ENCODE measurements at places on chromosomes 1 and 21.

DNA sequence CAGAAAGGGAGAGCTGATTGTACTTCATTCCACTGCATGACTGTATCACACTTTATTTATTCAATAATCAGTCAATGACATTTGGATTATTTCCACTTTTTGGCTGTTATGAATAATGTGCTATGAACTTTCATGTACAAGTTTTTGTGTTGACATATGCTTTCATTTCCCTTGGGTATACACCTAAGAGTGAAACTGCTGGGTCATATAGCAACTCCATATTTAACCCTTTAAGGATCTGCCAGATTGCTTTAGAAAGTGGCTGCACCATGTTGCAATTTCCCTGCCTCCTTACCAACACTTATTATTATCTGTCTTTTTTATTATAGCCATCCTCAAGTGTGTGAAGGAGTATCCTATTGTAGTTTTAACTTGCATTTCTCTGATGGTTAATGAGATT is 108.8 kb upstream of the KCNK1 start:
- DNase-seq = no peak

DNA sequence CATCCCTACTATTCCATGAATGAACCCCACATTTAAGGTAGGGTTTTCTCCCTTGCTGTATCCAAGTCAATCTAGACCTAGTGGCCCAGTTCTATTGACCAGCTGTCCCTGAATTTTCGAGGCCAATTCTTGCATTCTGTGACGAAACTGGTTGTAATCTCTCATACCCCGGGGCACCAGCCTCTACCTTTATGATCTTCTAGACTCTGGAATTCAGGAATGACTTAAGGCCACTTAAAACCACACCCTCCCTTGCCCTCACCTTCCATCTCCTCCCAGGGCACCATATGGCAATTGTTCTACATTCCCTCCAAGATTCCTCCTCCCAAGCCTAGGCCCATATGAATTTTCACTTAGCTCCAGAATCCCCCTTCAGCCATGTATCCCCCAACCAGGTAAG is 48.9 kb downstream of the RHOU start:
- no peak for DNase-seq

GRCh38 chr21:41777951-41778815 is 11.3 kb upstream of the RIPK4 start:
- DNase-seq = no peak

DNA sequence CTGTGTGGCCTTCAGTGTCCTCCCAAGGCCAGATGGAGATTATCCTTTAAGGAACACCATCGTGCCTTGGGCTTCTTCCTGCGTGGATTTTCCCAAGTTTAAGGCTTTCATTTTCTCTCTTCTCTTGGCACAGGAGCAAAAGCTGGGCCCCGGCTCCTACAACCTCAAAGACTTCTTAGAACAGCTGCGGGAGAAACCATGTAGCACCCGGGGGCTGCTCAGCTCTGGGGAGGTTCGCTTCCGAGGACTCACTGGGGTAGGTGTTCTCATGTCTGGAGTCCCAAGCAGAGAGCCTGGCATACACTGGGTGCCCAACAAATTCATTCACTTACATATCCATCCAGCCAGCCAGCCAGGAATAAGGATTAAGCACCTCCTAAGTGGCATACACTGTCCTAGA is 6.6 kb upstream of the TTC22 start:
- DNase-seq = no peak

GRCh38 chr1:20322081-20322824 is 31.6 kb downstream of the VWA5B1 start:
- no peak for DNase-seq

GRCh38 chr1:109425391-109426280 is 612 bp downstream of the PSMA5 start:
- DNase-seq = peak; percentile 42

GRCh38 chr1:218953386-218953785 is 220.3 kb upstream of the LYPLAL1 start:
- no peak for DNase-seq

- no peak for DNase-seq
Measured at GRCh38 chr1:208634346-208635140, 390.4 kb upstream of the PLXNA2 start.

- DNase-seq = no peak
Measured at GRCh38 chr1:54546651-54547401, 1.2 kb upstream of the ACOT11 start.

GRCh38 chr1:1361982-1362423 is 3.6 kb upstream of the MXRA8 start:
- DNase-seq = no peak

- DNase-seq = peak; percentile 24
Measured at GRCh38 chr21:38352536-38353219, 95.9 kb downstream of the KCNJ15 start.

DNA sequence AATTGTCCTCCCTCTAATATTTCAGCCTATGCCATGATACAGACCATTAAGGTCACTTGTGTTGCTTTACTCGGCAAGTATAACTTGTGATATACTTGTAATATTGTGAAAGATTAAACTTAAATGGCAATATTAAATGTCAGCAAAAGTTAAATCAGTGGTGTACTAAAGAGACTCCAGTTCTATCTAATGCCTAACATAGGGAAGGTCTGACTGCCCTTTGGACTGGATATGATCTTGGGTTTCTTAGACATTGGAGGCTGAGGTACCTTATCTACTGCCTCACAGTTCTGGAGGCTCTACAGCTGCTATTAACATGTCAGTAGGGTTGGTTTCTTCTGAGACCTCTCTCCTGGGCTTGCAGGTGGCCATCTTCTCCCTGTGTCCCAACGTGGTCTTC is 89.9 kb downstream of the MT1HL1 start:
- DNase-seq = no peak

- no peak for DNase-seq
Measured at GRCh38 chr1:100607628-100608240, 69.8 kb downstream of the GPR88 start.

GRCh38 chr1:113975211-113975895 is 3.9 kb upstream of the OLFML3 start:
- DNase-seq = no peak

DNA sequence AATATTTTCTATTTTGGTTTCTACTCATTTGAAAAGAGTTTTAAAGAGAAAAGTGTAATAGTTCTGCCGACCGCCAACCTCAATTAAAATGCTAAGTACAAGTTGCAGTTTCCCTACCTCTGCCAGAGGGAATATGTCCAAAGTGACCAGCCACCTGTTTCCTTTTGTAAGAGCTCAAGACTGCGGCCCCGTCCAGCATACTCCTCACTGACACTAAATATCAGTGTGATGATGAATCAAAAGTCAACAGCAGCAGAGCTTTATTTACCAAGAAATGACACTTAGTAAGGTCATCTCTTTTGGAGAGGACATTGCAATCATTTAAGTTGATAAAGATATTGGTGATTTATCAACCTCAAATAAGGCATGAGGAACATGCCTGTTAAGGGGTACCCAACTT is 57.4 kb upstream of the NRIP1 start:
- DNase-seq = no peak

DNA sequence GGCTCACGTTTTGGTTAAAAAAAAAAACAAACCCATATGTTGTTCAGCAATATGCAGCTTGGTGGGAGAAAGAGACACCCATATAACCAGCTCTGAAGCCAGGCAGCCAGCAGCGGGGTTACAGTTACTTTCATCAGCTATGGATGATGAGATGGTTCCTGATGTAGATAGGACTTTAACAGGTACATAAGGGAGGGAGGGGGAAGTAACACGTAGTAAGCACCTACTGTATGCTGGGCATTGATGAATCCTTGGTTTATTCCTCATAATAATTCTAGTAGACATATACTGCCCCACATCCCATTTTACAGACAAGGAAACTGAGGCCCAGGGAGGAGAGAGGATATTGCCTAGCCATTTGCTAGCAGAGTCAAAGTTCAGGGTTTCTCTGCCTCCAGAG is 2.0 kb downstream of the SLC1A7 start:
- DNase-seq = no peak

DNA sequence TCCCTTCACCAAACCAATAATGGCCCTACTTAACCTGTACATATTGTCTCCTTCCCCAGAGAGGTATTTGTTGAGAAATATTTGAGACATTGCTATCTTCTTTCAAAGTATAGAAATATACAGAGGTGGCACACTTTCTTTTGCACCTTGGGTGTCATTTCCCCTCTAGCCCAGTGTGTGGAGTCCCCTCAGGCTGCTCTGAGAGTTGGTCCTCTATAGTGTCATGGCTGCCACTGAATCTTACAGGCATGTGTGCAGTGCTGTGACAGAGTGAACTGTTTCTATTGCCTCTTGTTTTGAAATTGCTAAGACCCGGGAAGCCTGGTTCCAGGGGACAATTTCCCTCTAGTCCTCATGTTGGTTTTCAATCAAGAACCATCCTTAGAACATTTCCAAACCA is 140.2 kb upstream of the KCNJ6 start:
- DNase-seq = no peak

DNA sequence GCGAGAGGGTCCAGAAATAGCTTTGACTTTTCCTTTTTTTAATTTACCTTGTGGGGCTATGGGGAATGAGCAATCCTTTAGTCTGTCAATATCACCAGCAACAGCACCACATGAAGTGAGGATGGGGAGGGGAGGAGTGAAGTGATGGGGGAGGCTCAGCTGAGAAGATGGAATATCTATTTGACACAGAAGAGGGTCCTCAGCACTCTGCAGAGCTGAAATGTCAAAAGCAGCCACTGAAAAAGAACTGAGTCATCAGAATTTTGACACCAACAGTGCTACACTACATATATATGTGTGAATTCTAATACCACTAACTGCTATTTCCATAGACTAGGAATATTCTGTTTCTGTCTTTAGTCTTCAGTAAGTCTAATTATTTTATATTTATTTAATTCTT is 427.0 kb upstream of the PBX1 start:
- DNase-seq = no peak

DNA sequence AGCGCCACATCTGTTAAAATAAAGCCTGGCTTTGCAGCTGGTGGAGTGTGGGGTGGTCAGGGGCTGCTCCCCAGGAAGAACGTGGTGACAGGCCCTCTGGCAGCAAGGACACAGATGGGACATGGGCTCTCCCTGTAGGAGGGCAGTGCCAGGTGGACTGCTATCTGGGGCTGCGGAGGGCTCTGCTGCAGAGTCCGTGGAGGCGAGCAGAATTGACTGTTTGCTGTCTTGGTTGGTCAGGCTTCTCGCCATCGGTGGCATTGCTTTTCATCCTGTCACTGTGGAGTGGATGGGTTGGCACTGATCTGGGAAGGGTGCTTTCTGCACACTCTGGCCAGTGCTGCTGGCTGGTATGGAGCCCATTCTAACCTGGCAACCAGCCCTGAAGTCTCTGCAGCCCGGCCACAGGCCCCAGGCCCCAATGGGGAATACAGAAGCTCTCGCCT is 103.0 kb downstream of the LAMC2 start:
- DNase-seq = no peak

DNA sequence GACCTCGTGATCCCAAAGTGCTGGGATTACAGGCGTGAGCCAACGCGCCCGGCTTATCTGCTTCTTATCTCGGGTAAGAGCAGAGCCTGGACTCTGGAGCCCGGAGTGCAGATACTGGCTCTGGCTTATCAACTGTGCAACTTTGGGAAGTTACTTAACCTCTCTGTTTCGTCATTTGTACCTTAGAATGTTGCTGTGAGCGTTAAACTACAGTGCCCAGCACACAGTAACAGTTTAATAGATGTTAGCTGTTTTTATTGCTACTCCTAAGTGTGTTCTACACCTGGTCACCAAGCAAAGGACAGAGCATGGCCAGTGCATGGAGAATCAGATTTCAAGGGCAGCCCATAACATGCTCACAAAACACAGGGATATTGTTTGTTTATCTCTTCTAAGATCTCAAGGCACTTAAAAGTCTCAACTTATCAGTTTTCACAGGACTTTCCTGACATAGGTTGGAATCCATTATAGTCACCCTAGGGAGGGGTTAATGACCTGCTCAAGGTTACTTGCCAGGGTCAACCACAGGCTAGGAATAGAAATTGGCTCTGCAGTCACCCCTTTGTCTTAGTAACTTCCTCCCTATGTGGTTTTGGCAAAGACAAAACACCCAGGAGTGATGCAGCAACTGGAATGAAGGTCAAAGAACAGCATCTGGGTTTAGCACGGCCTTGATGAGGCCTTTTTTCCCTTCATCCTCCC is 22.5 kb upstream of the SRP9 start:
- no peak for DNase-seq

DNA sequence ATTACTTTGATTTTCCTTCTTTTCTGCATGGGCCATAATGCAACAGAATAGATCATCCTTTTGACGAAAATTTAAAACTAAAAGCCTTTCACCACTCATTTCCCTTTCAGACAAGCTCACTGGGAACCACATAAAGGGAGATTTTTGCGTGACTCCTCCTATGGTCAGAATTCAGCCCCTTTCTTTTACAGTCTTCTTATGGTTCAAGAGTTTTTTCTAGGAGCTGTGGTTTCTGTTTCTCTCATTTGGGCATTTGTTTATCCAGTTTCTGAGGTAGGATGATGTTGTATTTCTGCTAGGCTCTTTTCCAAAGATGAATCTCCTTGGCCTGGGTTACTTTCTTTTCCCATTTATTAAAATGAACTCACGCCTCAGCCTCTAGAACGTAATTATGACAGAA is 16.9 kb downstream of the RGS1 start:
- DNase-seq = no peak

- DNase-seq = no peak
Measured at GRCh38 chr1:107139833-107140702, 771 bp upstream of the NTNG1 start.

- no peak for DNase-seq
Measured at GRCh38 chr1:46606255-46606965, 2.3 kb upstream of the MKNK1 start.

- no peak for DNase-seq
Measured at GRCh38 chr21:44370027-44370735, 16.8 kb downstream of the TRPM2 start.

DNA sequence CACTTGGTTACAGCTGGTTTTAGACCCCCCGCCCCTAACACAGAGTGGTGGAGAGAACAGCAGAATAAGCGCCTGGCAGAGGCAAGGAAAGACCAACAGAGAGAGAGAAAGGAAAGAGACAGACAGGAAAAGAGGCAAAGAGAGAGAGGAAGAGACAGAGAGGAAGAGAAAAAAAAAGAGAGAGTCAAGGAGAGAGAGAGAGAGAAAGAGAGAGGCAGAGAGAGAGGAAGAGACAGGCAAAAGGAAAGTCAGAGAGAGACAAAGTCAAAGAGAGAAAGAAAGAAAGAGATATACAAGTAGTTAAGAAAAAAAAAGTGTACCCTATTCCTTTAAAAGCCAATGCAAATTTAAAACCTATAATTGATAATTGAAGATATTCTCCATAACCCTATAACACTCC is 13.0 kb upstream of the NEK2 start:
- no peak for DNase-seq

DNA sequence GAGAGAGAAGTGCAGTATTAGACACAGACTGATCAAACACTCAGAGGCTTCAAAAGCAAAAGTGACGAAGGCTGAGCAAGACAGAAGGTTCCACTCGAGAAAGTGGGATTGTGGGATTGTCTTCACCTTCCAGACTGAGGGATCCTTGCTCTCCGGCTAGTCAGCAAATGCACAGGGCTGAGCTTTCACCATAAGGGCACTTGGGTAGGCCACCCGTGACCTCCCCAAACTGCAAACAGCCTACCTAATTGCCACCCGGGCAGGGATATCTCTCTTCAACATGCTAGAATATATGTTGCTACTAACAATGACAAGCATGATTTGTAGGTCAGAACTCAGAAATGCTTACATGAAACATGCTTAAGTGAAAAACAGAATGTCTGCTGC is 35.3 kb upstream of the RIPK4 start:
- no peak for DNase-seq

- DNase-seq = peak; percentile 47
Measured at GRCh38 chr1:11654137-11654938, at the start of the genes FBXO2 and FBXO44. TSS of gene FBXO2 (minus strand) at chr1:11654429. CDS start at chr1:11654340, 89 bp downstream. TSS of gene FBXO44 (plus strand) at chr1:11654877. CDS start at chr1:11655836, 959 bp downstream.

- no peak for DNase-seq
Measured at GRCh38 chr21:31158789-31159581, 120.7 kb upstream of the KRTAP19-8 start.
